ENCODE measurements at places on chromosomes 2 and 18.

DNA sequence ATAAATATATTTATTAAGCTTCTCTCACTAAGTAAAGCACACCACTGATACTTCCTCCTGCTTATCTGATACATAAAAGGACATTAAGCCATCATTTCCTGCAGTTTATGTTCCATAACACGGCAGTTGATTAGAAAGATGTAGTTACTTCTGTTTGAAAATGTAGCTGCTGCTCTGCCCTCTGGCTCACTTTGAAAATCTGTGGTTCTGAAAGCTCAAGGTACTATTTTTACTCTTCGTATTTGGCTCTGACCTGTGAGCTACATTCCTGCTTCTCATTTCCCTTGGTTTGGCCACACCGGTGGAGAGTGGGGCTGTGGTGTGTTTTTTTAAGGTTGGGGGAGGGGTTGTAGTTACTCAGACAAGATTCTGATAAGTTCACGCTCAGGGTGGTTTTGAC lies 12.8 kb upstream of the TTN start:
- no peak for DNase-seq

GRCh38 chr2:26530696-26531095 lies 52.8 kb upstream of the OTOF start:
- no peak for DNase-seq

DNA sequence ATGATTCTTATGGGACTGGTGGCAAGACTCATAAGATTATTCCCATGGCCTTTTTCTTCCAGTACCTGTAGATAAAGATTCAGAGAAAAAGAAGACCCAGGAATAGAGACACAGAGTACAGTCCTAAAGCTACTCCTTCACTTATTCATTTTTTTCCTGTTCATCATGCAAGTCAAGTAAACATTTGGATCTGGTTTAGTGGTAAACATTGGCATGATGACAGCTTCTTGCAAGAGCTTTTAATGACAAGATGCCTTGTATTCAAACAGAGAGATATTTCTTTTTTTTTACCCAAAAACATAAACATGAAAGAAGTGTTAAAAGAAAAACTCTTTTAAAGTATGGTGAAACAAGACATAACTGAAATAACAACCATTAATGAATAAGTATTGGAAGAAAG lies 20.2 kb downstream of the CXCR2 start:
- no peak for DNase-seq

GRCh38 chr2:111122631-111123421 lies 2.1 kb downstream of the BCL2L11 start:
- DNase-seq: no peak

- no peak for DNase-seq
Observed at GRCh38 chr2:64323197-64323596, 130.8 kb upstream of the LGALSL start.

DNA sequence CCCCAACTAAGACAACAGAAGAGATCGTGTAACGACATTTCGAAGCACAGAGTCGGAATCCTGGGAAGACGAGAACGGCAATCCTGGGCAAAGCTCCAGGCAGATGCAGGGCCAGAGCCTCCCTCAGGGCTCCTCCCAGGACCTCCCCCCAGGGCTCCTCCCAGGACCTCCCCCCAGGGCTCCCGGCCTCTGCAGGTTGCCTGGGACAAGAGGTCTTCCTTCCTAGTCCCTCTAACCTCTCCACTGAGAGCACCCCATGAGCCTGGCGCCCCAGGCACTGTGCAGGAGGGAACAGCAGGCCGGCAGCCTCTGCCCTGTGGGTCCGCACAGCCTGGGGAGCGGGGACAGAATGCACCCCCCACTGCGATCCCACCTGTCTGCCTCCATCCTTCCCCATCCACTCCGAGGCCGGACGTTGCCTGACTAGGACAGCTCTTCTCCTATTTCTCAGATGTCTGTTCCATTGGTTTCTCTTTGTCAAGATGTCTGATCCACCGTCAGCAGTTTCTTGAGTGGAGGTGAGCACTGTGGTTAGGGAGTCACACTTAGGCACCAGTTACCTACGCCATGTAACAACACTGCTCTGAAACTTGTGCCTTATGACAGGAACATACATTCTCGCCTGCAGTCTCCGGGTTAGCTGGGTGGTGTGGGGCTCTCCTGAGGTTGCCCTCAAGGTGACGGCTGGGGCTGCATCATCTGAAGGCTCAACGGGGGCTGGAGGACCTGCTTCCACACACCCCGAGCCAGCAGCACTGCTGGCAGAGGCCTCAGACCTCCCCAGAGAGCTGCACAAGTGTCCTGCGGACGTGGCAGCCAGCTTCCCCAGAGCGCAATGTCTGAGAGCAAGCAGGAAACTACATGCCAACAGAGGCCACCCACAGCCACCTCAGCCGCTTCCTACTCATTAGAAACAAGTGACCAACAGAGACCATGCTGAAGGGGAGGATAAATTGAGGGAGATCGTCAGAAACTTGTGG lies 28.9 kb downstream of the ADI1 start:
- DNase-seq: no peak
